ENCODE measurements at places on chromosomes 7 and 10.

- no peak overlapping the region for H3K4me3 ChIP-seq
- H3K36me3 ChIP-seq: no peaks in the 10 kb centered on the region
- no peak for DNase-seq
- H3K27me3 ChIP-seq: no peaks in the 10 kb centered on the region
- no peak overlapping the region for H3K27ac ChIP-seq
Measured at GRCh38 chr7:44595934-44596635, 10.3 kb upstream of the OGDH start.

DNA sequence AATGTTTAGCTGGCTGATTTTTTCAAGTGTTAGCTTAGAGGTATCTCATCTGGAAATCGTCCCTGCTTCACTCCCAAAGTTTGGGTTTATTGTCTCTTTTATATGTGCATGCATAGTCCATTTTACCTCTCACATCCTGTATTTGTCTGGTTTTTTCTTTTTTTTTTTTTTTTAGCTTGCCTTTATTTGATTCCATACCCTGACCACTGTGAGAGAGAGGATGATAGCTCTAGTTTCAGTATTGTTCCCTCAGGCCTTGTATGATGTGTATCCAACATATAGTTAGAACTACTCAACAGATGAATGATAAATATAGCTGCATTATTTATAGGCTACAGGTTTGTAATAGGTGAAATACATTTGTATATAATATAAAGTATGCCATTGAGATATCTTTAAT is 29.9 kb downstream of the PCGF5 start:
- no peak overlapping the region for H3K4me3 ChIP-seq
- H3K27me3 ChIP-seq: no peaks in the 10 kb centered on the region
- H3K27ac ChIP-seq: no peak overlapping the region
- H3K4me1 ChIP-seq: no peaks in the 10 kb centered on the region

- no peaks in the 10 kb centered on the region for H3K36me3 ChIP-seq
- DNase-seq: no peak
- H3K27ac ChIP-seq: no peak overlapping the region
Measured at GRCh38 chr10:109924967-109925620, 1.8 kb upstream of the XPNPEP1 start.

DNA sequence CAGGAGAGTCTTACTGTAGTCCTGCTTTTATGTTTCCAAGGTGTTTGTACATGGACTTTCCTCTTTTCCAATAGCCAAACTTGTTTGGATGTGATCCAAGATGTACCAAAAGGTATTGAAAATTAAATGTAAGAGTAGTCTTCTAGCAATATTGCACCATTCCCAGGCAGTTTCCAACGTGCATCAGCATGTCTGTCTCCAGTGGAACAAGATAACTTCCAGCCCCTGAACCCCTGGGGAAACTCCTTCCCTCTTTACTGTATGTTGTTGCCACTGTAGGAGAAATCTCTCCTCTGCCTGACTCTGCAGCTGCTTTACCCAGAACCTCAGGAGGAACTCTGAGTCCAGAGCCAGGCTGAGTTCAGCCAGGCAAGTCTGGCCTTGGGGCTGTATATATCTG is 18.5 kb downstream of the ARMC10 start:
- H3K27ac ChIP-seq: no peak overlapping the region
- H3K36me3 ChIP-seq: peaks cover 63% of the 10 kb centered on the region
- no peak for DNase-seq
- H3K4me1 ChIP-seq: no peaks in the 10 kb centered on the region

DNA sequence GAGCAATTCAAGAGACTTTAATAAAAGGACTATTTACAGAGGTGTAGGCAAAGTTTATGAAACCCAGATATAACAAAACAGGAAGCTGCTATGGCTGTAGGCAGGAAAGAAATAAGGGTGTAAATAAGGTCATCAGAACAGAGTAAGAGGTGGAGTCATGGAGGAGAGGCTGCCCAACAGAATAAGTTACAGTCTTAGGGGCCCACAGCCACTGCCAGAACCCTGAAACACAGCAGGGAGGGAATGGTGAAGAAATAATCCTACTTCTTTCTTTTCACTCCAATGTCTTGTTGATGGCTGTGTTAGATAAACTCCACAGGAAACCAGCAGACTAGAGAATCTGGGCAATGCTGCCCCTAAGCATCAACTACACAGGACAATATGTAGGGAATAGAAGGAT is 155.8 kb upstream of the TAC1 start:
- H3K27ac ChIP-seq: no peak overlapping the region
- no peaks in the 10 kb centered on the region for H3K36me3 ChIP-seq
- H3K4me3 ChIP-seq: no peak overlapping the region
- DNase-seq: no peak

GRCh38 chr10:15379078-15379477 is 8.0 kb upstream of the FAM171A1 start:
- H3K36me3 ChIP-seq: no peaks in the 10 kb centered on the region
- H3K27me3 ChIP-seq: no peaks in the 10 kb centered on the region
- no peak for DNase-seq
- no peak overlapping the region for H3K27ac ChIP-seq

DNA sequence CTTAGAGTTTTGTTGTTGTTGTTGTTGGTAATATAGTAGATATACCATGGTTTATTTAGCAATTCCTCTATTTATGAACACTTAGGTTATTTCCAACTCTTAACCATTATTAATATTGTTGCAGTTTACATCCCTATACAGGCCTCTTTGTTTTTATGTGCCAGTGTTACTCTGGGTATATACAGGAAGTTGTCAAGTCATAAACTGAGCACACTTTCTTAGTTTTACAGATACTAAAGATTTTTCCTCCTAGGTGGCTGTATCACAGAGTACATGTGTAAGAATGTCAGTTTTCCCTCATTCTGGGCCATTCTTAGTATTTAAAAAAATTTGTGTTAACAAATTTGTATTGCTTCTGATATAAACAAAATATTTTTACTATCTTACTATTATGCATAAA is 128.4 kb downstream of the ARL4A start:
- no peaks in the 10 kb centered on the region for H3K27me3 ChIP-seq
- no peak overlapping the region for H3K4me3 ChIP-seq
- no peaks in the 10 kb centered on the region for H3K36me3 ChIP-seq
- H3K27ac ChIP-seq: no peak overlapping the region
- H3K4me1 ChIP-seq: peaks cover 16% of the 10 kb centered on the region

- peaks cover 3% of the 10 kb centered on the region for H3K27me3 ChIP-seq
- DNase-seq: no peak
- H3K4me3 ChIP-seq: no peak overlapping the region
Measured at GRCh38 chr7:156043416-156044178, 231.3 kb upstream of the SHH start.

DNA sequence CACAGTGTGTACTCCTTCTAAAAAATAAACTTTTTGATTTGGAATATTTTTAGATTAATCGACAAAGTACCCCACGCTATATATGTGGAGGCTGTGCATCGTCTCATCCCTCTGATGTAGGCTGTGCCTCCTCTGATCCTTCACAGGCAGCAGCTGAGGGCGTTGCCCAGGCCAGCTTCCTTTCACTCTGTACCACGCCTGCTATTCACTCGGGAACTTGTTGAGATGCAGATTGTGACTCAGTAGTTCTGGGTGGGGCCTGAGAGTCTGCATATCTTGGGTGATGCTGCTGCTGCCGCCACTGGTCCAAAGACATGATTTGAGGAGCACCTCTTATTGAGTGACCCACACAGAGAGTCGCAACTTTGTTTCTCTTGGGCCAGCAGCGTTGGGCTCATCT is 7.9 kb upstream of the C10orf120 start:
- no peak overlapping the region for H3K27ac ChIP-seq
- DNase-seq: no peak
- no peaks in the 10 kb centered on the region for H3K4me1 ChIP-seq
- no peak overlapping the region for H3K4me3 ChIP-seq
- no peaks in the 10 kb centered on the region for H3K36me3 ChIP-seq

- H3K27me3 ChIP-seq: peaks cover 23% of the 10 kb centered on the region
- peak; percentile 38 for DNase-seq
- H3K27ac ChIP-seq: no peak overlapping the region
- no peaks in the 10 kb centered on the region for H3K4me1 ChIP-seq
- no peaks in the 10 kb centered on the region for H3K36me3 ChIP-seq
Measured at GRCh38 chr7:157703131-157703530, 366.3 kb downstream of the DNAJB6 start.

Data from RWPE2 (cell line).